ENCODE measurements at places on chromosomes 16 and 17.

GRCh38 chr17:65916425-65916824 is 275.5 kb downstream of the CEP112 start:
- DNase-seq = no peak

- DNase-seq = no peak
Observed at GRCh38 chr16:69119536-69119935, 12.9 kb downstream of the CHTF8 start.

GRCh38 chr17:80260069-80260535 is 550 bp upstream of the RNF213 start:
- no peak for DNase-seq

- no peak for DNase-seq
Observed at GRCh38 chr17:41801374-41802271, 10.1 kb downstream of the P3H4 start.

DNA sequence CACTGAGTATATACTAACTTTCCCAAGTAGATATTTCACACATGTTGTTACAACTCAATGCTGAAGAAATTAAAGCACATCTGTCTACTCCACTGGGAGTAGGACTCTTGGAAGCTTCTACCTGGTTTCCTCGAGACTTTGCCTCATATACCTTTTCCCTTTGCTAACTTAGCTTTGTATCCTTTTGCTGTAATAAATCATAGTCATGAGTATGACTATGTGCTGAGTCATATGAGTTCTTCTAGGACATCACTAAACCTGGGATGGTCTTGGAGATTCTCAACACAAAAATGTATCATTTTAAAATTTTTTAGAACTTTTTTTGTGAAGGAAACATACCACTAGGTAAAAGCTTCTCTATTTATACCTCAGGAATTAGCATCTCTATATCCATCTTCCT is 39.8 kb downstream of the ABCA5 start:
- no peak for DNase-seq

DNA sequence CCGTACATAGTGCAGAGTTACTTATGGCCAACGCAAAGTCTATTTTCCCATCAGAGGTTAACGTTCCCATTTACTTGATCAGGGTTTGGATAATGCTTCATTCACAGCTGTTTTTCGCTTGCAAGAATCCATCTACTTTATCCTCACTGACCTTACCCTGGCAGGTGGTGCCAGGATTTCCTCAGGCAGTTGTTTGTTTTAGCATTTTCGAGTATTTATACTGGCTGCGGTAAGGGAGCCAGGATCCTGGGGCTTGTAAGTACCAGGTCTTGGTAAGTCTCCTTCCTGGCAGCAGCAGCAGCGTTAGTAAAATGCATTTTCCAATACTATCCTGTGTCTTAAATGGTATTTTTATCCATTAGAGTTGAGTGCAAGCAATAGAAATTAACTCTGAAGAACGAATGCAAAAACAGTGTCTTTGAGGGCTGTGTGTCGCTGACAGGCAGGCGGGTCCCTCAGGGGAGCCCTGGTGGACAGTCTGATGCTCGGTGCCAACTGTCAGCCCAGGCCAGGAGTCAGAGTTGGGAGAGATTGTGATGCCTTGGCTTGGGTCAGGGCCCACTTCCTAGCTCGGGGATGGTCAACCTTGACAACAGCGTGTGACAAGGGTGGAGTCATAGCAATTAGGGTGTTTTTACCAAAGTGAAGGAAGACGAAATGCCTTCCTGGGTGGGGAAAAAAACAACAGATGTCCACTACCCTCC is 92.4 kb upstream of the HSBP1 start:
- DNase-seq = no peak

DNA sequence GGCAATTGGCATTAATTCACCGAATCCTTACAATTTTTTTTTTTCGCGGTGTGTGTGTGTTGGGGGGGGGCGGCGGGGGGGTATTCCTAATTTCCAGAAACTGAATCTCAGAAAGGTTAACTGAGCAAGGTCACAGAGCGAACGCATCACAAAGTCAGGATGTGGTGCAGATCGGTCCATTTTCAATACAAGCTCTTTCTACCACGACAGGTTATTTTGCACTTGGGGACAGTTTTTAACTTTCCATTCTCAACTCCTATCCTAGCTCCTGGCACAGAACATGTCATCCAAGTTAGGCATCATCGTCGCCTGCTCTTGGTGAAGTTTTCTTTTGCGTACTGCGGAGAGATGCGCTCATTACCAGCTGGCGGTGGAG is 15.4 kb upstream of the ERN1 start:
- DNase-seq = no peak

- DNase-seq = no peak
Observed at GRCh38 chr17:28944862-28945741, 6.2 kb downstream of the PHF12 start.

- DNase-seq = no peak
Observed at GRCh38 chr16:6300523-6300922, 1032.1 kb upstream of the RBFOX1 start.

DNA sequence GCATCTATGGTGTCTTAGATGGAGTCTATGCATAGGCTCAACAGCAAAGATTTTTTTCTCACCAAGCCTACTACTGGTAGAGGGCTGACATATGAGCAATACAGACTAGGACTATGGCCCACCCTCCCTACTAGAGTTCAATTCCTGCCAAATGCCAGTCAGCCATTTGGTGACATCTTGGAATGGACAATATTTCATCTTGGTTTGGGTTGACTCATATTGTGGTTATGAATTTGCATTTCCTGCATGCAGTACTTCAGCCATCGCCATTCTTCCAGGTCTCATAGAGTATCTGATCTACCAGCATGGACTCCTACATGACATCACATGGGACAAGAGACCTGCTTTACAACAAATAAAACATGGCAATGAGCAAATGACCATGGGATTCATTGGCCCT is 778.1 kb upstream of the SOX9 start:
- no peak for DNase-seq

DNA sequence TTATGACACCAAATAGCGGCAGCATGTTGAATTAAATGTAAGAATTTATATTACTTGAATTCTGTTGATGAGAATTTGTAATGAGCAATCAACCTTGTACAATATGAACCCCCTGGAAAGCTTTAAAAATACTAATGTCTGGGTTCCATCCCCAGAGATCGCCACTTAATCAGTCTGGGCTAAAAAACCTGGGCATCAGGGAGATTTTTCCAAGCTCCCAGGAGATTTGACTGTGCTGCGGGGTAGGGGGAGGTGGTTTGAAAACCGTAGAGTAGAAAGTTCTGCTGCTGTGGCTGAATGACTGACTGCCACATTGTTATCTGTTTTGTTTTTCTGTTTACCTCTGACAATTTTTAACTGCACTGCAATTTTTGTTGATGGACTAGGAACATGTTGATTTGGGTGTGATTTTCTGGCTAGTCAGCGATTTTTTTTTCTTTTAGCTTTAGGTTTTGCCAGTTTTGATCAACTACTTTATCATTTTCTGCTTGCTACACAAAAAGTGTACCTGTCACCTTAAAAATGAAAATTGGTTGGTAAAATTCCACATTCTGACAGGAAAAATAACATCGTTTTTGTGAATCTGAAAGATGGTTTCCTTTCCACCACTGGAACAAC is 79.3 kb downstream of the PCTP start:
- DNase-seq = no peak

- no peak for DNase-seq
Observed at GRCh38 chr16:68436581-68436980, 11.7 kb downstream of the SMPD3 start.

GRCh38 chr17:50501054-50501453 is 7.2 kb upstream of the MYCBPAP start:
- DNase-seq = no peak

GRCh38 chr16:84647828-84648594 is at the start of gene KLHL36:
TSS of gene KLHL36 (plus strand) at chr16:84648511. CDS start at chr16:84650868, 2,357 bp downstream.
- no peak for DNase-seq

- no peak for DNase-seq
Observed at GRCh38 chr16:79843631-79844043, 243.1 kb upstream of the MAF start.

DNA sequence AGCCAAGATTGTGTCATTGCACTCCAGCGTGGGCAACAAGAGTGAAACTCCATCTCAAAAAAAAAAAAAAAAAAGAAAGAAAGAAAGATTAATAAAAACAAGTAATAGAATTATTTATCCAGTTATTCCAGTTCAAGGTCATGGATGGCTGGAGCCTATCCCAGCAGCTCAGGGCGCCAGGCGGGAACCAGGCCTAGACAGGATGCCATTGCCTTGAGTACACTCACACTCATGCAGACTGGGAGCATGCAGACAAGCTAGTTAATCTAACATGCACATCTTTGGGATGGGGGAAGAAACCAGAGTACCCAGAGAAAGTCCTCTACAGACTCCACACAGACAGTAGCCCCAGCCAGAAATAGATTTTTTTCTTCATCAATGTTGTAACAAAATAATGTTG is 17.9 kb downstream of the PDP2 start:
- DNase-seq = no peak

DNA sequence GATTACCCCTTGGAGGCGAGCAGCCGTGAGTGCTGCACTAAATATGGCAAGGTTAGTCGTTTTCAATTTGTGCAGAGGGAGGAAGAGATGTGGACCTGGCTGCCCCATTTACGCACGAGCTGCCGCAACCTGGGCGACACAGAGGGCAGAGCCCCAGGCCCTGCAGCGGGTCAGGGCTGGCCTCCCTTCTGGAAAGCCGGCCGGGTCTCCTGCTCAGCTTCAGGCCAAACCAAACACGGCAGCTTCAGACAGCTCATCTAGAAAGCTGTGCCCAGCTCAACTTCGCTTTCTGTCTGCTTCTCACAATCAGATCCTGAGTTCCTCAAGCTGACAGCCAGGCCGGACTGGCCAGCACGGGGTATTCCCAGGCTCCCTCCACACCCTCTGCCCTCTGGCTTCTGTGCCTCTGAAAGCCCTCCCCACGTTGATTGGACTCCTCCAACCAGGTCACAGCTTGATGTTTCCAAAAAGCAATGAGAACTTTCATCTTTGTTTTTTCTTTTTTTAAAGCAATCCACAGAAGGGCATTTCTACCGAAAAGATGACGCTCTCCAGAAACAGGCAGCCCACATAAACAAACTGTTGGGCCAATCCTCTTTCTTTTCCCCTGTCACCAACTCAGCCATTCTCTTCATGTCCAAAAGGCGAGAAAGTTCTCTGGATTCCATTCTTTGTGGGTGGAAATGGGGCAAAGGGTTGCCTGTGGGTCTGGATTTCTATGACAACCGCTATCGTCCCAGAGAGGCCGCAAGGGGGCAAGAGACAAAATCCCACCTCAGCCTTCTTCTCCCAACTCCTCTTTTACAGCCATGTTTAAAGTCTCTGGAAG is 189.0 kb downstream of the ZFHX3 start:
- DNase-seq = no peak

DNA sequence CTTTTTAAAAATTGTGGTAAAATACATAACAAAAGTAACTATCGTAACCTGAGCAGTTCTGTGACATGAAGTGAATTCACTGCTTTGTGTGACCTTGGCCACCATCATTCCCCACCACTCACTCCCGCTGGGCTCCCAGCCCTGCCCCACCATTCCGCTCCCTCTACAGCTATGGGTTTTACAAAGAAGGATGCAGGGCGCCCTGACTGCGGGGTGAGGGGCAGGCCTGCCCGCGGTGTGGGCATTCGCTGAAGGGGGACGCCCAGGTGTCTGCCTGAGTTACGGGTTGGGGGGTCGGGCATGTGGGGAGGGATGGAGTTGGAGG is at the start of gene CEMP1:
Gene CEMP1, minus strand, starts transcription at position 38 of the 325 bp plus-strand sequence. CDS start 335 bp downstream, outside the sequence.
- no peak for DNase-seq

- no peak for DNase-seq
Observed at GRCh38 chr16:59848296-59848695, 1114.2 kb upstream of the GOT2 start.

DNA sequence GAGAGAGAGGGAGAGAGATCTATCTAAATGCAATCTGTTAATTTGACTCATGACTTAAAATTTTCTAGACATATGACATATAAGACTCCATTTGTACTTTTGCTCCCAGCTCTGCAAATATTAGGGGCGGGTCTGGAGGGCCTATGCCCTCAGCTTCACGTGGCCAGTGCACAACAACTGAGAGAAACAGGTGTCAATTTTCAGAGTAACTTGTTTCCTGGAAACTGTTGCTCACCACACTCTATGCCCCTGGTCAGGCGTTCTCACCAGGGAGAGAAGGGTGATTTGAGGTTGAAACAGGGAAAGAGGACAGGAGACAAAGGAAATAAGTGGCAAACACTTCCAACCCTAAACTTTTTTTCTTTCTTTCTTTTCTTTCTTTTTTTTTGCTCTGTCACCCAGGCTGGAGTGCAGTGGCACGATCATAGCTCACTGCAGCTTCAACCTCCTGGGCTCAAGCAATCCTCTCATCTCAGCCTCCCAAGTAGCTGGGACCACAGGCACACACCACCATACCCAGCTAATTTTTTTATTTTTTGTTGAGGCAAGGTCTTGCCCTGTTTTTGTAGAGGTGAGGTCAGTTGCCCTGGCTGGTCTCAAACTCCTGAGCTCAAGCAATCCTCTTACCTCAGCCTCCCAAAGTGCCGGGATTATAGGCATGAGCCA is 270.0 kb downstream of the SLC39A11 start:
- no peak for DNase-seq
